Epithelial cell of proximal tubule (primary cell): ENCODE measurements at places on chromosomes 1 and 21.

DNA sequence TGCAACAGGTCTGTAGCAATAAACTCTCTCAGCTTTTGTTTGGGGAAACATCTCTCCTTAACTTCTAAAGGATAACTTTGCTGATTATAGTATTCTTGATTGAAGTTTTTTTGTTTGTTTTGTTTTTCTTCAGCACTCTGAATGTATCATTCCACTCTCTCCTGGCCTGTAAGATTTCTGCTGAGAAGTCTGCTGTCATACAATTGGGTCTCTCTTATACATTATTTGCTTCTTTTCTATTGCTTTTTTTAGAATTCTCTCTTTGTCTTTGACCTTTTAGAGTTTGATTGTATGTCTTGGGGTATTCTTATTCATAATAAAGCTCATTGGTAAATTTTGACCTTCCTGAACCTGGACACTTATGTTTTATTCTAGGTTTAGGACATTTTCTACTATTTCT is 386.3 kb downstream of the MRPL39 start:
- no peak for DNase-seq

- DNase-seq = no peak
Measured at GRCh38 chr1:183830389-183830788, 25.5 kb downstream of the RGL1 start.

DNA sequence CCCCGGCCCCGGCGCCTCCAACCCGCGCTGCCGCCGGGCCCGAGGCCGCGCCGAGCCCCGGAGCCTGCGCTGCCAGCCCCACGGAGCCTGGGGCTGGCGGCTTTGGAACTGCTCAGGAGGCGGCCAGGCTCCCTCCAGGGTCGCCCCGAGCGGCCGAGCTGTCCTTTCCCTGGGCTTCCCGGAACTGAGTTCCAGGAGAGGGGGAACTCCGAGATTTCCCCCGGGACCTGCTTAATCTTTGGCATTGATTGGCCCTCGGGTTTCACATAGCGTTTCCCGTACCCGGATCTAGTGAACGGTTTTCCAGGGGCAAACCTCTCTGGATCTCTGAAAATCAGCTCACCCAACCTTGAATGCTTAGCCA is 504 bp downstream of the H6PD start:
- DNase-seq = no peak

DNA sequence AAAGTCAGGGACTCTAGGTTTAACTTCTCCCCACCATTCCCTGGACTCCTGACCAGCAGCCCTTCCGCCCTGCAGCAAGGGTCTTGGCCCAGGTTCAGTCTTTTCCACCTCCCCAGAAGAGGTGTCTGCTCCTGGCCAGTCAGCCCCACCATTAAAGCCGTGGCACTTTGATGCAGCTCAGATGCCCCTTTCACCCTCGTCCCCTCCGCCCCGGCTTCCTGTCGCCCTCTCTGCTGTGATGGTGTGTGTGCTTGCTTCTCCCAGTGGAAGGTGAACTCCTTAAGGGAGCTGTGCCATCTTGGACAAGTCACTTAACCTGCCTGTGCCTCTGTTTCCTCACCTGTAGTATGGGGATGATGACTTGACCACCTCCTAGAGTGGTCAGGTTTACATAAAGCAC is 17.8 kb upstream of the TTC4 start:
- DNase-seq = no peak

GRCh38 chr1:8520483-8520966 is 202.6 kb downstream of the SLC45A1 start:
- DNase-seq = no peak

- no peak for DNase-seq
Measured at GRCh38 chr1:98330224-98330623, 331.3 kb upstream of the SNX7 start.

- DNase-seq = no peak
Measured at GRCh38 chr1:227308367-227309336, 9.6 kb downstream of the CDC42BPA start.

DNA sequence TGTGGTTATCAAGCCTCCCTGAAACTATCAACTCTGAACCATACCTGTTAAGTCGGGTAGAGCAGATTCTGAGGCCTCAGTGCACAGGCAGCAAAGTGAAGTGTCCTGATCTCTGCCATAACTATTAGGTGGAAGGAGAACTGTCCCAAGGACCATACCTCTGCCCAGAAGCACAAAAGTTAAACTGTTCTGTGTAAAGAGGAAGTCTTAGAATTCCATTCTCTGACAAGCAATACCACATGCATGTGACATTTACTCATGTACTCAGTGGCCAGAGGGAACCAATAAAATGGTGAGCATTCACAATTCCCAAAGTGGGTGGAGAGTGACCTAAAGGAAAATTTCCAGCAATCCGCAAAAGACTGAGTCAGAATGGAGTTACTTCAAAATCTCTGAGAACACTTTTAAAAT is 61.0 kb downstream of the TOR3A start:
- DNase-seq = peak; percentile 97

- DNase-seq = no peak
Measured at GRCh38 chr1:159943278-159943640, 2.2 kb downstream of the IGSF9 start.

- no peak for DNase-seq
Measured at GRCh38 chr1:164223378-164223777, 335.6 kb upstream of the PBX1 start.

DNA sequence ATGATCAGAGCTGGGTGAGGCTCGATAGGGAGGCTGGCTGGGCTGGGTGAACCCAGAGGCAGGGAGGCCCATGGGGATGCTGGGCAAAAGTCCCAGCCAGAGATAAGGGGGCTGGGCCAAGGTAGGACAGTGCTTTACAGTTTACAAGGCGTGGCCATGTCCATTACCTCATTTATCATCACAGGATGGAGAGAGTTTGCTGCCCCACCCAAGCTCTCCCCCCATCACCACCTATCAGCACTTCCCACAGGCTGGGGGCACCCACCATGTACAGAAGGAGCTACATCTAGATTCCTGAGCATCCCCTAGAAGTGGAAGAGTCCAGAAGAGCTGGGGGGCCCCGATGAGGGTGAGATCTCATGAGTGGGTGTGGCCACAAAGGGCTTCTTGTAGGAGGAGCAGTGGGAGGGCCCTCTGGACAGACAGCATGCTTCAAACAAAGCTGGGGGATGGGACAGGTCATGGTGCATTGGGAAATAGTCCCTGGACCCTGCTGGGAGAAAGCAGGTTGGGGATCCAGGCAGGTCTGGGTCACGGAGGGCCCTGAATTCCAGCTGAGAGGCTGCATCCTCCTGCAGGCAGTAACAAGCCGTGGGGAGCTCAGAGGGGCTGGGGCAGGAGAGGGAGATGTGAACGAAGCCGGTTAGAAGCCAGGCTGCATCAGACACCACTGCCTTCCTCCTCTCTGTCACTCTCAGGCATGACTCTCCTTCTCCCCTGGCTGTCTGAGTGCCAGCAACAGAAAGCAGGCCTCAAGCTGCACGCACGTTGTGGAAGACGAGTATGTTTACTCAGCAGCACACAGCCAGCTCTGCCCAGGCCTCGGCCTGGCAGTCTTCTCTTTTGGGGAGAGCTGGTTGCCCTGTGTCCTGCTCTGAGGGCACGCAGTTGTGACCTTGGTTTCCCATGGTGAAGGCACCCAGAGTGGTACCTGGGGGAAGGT is 202.3 kb downstream of the HIVEP3 start:
- no peak for DNase-seq

GRCh38 chr1:43382027-43382779 is 7.4 kb downstream of the MED8 start:
- no peak for DNase-seq

DNA sequence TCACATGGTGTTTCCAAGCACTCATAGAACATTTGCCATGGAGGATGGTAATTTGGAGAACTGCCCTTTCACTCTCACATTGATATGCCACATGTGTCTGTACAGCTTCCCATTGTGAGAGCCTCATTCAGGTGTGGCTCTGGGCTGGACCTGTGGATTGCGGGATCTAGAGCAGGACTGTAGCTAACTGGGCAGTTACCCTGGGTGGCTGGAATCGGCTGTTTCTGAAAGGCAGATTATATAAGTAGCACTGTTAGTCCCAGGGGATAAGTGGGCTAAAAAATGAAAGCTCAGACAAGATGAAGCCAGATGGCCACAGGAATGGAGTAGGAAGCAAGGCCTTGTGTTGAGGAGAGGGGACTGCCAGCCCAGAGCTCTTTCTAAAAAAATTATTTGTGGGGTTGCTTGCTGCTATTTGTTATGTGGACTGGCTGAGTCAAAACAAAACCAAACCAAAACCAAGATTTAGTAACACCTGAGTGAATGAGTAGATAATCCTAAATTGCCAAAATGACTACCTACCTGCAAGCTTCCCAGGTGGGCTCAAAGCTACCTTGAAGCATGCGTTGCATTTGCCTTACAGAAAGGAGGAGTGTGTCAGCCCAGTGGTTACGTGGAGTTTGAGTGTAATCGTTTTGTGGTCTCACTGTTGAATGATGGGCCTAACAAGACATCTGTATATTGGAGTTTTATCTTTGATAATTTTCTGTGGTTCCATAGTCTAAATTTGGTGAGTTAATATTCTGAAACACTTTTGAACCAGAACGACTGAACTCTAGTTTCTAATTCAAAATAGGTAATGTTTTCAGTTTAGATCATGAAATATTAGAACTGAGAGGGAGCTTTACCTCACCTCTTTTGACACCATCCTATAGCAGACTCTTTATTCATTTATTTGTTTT is 58.0 kb downstream of the SDCCAG8 start:
- no peak for DNase-seq

- no peak for DNase-seq
Measured at GRCh38 chr1:216090556-216090955, 332.7 kb downstream of the USH2A start.

DNA sequence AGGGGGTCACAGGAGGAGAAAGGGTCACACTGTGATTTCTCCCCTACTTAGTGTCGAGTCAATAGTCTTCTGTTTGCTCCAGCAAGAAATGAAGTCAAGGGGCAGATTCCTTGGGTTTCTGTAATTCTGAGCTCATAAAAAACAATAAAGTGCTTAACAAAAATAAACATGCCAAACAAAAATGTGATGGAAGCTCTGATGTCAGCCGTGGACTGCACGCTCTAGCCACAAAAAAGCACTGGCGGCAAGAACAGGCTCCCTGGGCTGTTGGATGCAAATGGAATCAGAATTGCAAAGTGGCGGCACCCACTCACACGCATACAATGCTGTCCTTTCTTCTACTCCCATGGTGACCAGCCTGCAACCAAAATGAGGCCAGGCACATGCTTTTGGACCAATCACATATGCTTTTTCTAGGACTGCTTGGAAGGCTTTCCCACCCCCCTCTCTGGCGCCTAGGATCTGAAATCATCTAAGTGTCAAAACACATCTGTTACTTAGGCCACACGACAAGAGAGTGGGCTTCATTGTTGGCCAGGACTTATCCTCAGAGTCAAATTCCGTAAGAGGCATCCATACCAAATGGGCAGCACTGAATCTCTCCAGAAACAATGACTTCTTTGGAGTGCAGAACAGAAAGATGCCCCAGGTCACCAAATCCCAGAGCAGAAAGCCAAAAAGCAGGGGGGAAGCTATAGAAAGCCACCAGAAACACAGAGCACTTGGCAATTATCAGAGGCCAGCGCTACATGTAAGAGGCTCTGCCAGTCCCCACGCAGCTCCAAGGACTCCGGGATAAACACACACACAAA is 9.2 kb downstream of the C1orf198 start:
- no peak for DNase-seq

DNA sequence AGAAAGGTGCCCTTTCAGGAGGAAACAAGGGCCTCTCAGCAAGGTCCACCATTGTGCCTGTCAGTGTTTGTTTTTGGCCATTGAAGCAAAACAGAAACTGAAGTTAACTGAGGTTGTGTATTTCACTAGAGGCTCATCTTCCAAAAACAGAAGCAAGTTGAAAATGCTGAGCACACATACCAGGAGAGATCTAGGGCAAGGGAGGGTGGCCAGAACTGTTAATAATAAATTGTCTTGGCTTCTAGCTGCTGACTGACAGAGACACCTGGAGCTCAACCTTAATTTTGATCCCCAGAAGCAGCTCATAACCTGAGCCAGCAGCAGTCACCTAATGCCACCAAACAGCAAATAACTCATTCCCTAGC is 5.2 kb downstream of the AGMAT start:
- no peak for DNase-seq

- no peak for DNase-seq
Measured at GRCh38 chr1:25461849-25462248, 31.2 kb downstream of the MACO1 start.

DNA sequence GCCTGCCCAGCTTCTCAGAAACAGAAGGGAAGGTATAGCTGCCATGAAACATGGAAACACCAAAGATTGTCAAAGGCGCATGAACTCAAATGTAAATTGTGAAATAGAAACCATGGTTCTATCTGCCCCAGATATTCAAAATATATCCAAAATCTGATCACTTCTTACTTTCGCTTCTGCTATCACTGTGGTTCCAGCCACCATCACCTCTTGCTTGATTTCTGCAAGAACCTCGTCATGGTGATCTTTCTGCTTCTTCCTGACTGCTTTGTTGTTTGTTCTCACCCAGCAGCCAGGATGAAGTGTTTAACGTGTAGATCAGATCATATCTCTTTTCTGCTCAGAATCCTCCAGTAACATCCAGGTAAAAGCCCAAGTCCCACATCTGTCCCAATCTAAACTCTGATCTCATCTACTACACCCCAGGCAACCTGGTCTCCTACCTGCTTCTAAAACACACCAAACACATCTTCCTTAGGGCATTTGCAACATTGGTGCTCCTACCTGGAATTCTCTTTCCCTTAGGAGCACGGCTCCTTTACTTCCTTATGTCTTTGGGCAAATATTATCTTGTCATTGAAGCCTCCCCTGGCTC is 10.5 kb upstream of the LMO4 start:
- no peak for DNase-seq

- no peak for DNase-seq
Measured at GRCh38 chr1:40951943-40952743, 27.4 kb upstream of the CTPS1 start.

- no peak for DNase-seq
Measured at GRCh38 chr1:232600424-232601258, 29.3 kb downstream of the SIPA1L2 start.

GRCh38 chr1:150146849-150147542 is 2.7 kb upstream of the PLEKHO1 start:
- no peak for DNase-seq

DNA sequence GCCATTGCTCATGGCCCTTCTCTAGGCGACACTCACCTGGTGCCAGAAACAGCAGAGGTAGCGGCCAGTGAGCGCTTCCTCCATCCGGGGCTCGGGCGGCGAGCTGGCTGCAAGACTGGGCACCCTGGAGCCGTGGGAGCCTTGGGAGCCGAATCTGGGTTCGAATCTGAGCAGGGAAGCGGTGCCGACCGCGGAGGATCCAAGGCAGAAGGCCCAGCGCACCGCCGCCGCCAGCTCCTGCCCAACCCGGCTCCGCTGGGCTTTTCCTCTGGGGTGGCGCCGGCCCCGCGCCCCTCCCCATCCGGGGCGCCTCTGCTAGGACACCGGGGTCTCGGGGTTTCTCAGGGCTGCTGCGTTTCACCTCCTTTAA is 1.7 kb upstream of the PRDM16 start:
- no peak for DNase-seq

- no peak for DNase-seq
Measured at GRCh38 chr1:42947965-42948732, 10.5 kb downstream of the SLC2A1 start.

GRCh38 chr21:27359141-27359540 is 392.3 kb upstream of the ADAMTS5 start:
- DNase-seq = no peak
